ENCODE measurements at places on chromosomes 2 and 18.
A peak's percentile ranks its signal among the peaks of the same experiment; 100 is the strongest.

DNA sequence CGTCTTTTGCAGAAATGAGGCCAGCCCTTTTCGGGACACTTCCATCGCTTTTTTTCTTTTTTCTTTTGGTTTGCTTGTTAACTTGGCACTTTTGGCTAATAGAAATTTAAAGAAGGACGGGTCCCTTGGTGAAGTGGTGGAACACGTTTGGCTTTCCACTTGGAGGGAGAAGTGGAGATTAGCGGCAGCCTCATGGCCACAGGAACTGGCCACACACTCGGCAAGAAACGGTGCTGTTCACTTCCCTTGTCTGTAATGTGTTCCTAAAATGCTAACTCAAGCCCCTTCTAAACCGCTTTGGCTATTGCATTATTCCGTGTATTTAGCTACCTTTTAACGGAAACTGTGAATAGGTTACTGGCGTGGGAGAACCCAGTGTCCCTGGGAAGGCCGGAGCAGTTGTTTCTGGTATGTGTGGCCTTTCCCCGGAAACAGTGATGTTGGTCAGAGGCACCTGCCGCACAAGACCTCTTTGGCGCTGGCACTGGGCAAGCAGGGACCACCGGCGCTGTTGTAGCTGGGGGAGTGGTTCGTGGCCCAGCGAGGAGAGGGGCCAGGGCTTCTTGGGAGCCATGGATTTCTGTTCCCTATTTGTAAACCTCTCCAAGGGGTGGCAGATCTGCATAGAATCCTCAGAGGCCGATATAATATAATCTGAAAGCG, 981 bp downstream of the RAMP1 start:
- no peak for DNase-seq

DNA sequence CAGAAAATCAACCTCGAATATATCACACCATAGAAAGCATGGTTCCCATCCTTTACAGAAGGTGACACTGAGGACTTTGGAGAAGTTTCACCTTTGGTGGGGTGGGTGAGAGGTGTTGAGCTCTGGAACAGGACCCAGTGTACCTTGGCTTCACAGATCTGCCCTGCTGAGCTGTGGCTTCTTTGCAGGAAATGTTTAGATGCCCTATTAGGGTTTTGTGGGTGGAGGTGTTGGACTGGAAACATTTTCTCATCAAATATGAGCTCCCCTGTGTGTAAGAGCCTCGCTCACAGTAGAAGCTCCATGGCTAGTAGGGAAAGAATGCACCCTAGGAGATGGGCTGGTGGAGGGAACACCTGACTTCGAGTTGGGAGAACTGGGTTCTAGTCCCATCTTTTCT, 55.6 kb downstream of the RPL37A start:
- DNase-seq: no peak

DNA sequence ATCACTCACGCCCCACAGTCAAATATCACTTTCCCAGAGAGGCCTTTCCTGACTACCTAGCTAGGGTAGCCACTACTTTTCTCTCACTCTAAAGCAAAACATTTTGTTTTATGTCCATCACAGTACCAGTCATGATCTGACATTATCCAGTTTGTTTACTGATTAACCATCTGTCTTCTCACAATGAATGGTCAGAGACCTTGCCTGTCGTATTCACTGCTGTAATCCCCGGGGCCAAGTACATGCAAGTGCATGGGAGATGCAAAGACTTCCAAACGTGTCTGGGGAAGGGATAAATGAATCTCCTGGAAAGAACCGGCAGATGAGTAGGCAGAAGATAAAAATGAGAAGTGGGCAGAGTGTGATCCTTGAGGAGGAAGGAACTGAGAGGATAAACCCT, 39.7 kb downstream of the THUMPD2 start:
- no peak for DNase-seq

DNA sequence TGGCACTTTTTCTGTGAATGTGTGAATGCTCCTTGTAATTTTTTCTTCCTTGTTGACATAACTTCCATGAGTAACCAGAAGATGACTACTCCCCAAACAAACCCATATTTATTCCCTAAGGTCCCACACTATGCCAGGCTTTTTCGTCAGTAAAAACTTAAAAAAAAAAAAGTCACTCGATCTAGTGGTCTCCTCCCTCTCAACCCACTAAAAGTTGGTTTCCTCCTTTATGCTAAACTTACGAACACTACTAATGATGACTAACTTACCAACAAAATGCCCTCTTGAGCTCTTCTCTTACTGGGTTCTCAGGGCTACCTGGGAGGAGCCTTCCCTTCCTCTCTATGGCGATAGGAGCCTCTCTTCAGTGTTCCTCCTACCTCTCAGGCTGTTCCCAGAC, 18.2 kb downstream of the ACVR1 start:
- no peak for DNase-seq

DNA sequence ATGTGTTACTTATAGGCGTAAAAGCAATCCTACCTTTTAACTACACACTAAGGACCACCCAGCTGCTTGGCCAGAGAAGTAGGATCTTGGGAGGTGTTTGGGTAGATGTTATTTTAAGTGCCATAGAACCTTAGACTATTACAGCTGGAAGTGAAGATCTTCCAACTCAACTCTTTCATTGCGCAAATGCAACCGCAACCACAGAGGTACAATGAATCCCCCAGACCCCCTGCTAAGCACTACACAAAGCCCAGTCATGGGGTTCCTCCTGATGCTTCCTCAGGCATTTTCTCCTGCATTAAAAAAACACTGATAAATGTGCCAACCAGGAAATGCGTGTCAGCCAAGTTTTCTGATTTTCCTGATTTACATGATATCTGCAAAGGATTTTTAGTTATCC, 246.0 kb downstream of the LRRTM1 start:
- DNase-seq: no peak

DNA sequence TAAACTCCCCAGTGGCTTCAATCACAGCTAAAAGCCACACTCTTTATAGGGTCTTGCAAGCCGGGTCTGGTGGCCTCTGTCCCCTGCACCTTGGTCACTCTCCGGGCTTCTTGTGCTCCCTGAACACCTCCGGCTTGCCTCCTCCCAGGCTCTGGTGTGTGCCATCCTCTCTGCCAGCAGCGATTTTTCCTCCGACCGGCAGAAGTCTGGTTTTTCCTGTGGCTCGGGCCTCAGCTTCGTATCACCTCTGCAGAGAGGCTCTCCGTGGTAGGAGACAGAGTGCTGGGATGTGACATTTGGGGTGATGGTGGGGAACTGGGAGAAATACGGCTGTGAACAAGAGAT, 58.8 kb upstream of the HPCAL1 start:
- no peak for DNase-seq

DNA sequence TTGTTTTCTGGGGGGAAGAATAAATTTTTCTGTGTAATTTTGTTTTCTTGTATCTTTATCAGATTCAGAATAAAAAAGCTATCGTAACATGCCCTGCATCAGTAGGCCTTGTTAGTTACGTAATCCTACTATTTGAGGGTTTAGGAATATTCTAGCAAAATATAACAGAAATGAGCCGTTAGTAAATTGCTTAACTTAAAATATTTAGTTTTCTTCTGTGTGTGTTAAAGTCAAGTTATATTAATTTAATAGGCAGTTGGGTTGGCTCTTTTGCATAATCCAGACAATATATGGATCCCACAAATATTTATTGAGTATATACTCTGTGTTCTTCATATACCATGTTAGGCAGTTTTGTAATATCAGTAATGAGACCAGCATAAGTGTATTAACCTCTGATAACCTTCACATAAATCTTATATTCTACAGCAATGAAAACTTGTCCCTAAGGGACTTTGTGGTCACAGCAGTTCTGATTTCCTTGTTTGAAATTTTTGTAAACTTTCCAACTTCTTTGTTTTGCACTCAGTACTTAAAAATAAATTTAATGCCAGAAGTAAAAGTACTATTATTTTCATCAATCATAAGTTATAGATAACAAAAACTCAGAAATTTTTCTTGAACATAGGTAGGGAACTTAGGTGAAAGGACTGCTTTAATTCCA, 151.9 kb downstream of the FMNL2 start:
- DNase-seq: no peak

DNA sequence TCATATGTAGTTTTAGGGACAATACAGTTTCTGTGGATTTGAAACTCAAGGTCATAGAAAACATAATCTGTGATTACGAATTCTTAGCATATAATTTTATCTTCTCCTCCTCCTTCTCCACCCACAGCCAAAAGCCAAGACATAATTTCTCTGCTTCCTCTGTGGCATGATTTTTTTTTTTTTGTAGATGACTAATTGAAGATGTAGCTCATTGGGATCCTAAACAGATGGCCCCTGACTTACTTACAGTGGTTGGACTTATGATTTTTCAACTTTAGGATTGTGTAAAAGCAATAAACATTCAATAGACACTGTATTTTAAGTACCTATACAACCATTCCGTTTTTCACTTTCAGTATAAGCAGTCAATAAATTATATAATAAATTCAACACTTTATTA, 42.3 kb downstream of the FSIP2 start:
- DNase-seq: peak; percentile 3

- DNase-seq: no peak
These were observed 37.9 kb downstream of the LYPD1 start for GRCh38 chr2:132632000-132632649.
